ENCODE measurements at places on chromosomes 11 and 22.

GRCh38 chr11:63635762-63636465, 21.7 kb upstream of the PLAAT3 start:
- peak; percentile 78 for DNase-seq

GRCh38 chr11:66469441-66469840, 2.7 kb downstream of the PELI3 start:
- DNase-seq, result no peak

DNA sequence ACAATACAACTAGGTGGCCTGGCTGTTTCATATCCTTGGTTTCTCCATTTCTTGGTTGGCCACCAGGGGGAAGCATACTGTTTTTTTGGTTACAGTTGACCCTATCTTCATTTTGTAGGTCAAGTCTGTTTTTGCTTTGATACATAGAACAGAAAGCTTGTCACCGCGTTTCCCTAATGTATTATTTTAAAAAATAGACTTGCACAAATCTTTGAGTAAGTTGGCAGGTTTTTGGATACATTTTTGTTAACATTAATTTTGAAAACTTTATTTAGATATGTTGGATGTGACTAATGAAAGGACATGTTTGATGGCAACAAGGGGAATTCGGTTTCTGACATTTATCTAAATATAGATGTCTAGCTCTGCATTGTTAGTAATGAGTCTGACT, 3.0 kb downstream of the NCR3LG1 start:
- peak; percentile 80 for DNase-seq

- no peak for DNase-seq
Measured at GRCh38 chr11:45156201-45156600, 9.8 kb downstream of the PRDM11 start.

DNA sequence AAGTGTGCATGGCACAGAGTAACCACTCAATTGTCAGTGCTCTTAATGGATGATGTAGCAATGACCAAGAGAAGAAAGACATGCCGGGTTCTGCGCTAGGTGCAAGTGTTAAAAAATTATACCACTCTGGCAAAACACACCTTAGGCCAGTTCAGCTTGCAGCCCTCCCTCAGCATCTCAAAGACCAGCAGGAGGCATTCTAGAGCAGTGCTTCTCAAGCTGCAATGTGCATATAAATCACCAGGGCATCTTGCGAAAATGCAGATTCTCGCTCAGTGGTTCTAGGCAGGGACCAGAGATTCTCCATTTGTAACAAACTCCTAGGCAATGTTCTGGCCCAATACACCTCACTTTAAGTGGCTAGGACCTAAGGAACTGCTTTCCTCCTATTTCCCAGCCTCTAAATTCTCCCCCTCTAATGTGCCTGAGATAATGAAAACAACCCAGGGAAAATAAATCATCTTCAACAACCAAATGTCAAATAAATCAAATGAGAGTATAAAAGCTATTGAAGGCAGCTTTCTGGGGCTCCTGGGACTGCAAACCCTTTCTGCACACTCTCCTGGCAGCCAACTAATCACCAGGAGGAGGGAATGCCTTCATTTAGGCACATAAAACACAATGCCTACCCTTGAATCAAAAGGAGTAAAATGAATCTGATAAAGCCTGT, 337.2 kb upstream of the API5 start:
- peak; percentile 13 for DNase-seq

GRCh38 chr11:120217941-120218694, 7.3 kb downstream of the OAF start:
- DNase-seq, result no peak

DNA sequence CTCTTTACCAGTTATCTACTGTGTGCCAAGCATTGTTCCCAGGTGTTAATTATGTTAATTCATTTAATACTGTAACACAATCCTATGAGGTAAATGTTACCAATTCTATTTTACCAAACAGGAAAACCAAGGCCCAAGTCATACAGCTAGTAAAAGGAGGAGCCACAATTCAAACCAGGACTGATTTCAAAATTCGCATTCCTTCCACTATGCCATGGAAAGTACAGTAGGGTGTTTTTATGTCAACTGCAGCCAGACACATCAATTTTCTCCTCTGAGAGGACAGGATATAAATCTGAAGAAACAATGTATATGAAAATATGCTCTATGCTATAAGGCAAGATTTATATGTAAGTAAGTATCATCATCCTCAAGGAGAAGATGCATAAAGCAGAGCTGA, 104.3 kb downstream of the RPL27A start:
- no peak for DNase-seq

DNA sequence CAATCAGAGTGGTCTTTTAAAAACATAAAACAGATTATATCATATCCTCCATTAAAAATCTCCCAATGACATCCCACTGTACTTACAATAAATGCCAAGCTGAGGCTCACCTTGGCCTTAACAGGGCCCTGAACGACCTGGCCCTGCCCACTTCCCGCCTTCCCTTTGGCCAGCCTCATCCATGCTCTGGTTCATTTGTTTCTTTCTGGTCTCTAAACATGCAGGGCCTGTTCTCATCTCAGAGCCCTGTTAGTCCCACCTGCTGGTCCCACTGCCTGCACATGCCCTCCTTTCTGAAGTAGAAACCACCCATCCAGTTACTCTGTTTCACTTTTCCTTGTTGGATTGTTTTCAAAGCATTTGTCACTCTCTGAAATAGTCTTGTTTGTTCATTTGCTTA, 227.4 kb downstream of the INSC start:
- DNase-seq, result peak; percentile 14

DNA sequence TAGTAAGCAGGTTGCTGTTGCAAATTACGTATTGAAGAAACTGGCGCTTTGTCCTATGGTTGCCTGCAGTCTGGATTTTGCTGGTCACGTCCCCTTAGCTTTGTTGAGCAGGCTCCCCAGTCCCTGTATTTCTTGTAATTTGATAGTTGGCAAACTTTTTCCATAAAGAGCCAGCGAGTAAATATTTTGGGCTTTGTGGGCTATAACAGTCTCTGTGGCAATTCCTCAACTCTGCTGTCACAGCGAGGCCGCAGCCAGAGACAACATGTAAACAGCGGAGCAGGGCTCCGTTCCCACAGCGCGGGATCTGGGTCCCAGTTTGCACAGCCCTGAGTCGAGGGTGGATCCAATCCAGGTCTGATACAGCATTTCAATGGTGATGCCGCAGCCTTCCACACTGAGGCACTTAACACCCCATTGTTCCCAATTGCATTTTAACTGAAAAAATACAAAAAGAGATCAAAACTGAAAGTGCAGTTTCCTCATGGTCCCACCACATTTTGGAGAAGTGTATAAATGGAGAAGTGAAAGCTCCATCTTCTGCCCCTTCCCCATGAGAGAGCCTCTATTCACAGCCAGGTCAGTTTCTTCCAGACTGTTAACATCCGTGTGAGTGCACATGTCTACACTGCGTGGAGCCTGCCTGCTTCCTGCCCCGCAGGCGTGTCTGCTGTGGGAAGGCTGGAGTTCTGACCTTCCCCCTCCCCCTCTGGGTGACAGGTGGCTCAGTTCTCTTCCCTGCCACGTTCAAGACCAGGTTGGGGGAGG, 89.1 kb downstream of the RPS6KA4 start:
- no peak for DNase-seq

DNA sequence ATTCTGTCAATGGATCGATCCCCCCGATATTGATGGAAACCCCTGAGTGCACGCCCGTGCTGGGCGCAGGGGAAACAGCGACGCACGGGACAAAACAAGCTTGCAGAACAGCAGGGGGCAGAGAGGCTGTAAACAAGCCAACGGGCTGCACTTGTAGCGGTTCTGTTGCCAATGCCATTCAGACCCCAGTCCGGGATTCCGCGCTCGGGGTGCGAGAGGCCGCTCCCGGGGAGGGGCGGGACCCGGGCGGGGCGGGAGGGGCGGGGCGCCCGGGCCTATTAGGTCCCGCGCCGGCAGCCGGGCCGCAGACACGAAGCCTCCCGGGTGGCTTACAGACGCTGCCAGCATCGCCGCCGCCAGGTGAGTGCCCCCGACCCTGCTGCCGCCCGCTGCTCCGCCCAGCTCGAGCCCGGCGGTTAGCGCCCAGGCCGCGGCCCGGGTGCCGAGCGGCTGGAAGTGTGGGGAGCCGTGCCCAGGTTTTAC, at the start of gene BIK:
BIK (plus strand) TSS at position 307 of the 483 bp plus-strand sequence. CDS start 13,273 bp downstream, outside the sequence.
- DNase-seq, result peak; percentile 83

DNA sequence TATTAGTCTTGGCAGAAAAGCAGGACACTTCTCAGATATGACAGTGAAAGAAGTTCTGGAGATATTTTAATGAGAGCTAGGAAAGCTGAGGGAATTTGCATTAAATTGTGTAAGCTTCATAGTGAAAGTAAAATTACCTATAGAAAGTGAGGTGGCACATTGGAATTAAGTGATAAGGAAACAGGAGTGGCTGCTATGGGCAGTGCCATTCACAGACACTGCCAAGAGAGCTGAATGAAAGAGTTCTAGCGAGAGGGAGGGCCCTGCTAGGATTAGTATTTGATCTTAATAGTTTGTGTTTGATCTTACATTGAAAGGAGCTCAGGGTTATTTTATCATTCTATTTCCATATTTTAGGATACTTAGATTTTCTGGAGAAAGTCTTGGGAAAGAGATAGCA, 351.9 kb downstream of the DDX10 start:
- DNase-seq, result no peak

DNA sequence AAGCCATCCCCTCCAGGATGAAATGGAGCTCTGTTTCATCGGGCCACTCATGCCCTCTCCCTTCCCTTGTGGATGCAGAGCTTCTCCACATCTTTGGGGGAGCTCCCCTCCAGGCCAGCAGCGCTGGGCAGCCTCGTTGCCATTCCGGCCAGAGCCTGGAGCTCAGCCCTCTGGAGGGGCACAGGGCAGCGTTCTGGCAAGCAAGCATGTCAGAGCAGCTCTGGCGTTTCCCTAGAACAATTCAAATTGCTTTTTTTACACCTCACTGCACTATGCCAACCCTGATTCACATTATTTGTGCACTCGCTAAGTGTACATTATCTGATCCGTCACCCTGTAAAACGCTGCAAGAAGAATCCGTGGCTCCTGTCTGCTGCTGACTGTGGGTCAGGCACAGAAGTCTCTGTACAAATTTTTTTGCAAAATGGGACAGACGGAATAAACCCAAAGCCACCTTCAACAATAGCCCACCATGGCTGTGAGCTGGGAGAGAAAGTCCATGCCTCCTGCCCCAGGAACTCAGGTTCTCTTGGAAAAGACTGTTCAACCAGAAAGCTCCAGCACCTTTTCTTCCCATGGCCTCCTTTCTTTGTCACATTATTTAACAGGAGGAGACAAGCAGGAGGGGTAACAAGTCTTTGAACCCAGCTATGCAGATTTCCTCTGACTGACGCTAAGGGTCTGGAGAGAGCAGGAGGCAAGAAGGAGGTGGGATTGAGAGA, 139.5 kb upstream of the CADM1 start:
- no peak for DNase-seq

GRCh38 chr22:19955241-19956128, 13.9 kb upstream of the TXNRD2 start:
- no peak for DNase-seq

- no peak for DNase-seq
Measured at GRCh38 chr22:44855855-44856254, 103.5 kb downstream of the ARHGAP8 start.

- no peak for DNase-seq
Measured at GRCh38 chr22:42676059-42676607, 26.9 kb upstream of the CYB5R3 start.

- DNase-seq, result no peak
Measured at GRCh38 chr11:32184041-32184722, 93.3 kb downstream of the RCN1 start.

- no peak for DNase-seq
Measured at GRCh38 chr11:96256215-96257011, 86.6 kb downstream of the MAML2 start.

DNA sequence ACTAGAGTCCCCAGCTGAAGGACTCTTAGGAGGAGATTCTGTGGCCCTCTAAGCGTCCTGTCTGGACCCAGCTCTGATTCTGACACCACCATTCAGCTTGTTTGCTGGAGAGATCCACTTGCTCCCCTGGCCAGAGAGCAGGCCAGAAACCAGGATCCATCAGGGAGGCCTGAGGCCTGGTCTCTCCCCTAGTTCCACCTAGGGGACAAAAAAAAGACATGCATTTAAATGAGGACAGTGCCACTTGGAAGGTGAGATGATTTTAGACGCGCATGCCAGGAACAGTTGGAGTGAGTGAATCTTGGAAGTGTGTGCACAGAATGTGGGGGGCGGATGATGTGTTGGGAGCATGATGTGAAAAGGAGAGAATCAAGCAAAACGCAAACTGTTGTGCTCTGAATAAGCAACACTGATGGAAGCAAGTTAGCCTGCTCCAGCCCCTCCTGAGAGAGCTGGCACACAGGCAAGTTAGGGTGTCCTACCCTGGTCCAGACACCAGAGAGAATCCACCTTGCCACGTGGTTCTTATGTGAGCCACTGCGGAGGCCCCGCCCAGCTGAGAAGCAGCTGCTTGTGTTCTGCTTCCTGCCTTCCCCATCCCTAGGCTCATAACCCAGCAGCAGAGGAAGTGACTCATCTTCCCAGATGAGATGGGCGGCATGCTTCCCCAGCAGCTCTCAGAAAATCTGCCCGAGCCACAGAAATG, 8.0 kb upstream of the SLCO2B1 start:
- DNase-seq, result peak; percentile 59

DNA sequence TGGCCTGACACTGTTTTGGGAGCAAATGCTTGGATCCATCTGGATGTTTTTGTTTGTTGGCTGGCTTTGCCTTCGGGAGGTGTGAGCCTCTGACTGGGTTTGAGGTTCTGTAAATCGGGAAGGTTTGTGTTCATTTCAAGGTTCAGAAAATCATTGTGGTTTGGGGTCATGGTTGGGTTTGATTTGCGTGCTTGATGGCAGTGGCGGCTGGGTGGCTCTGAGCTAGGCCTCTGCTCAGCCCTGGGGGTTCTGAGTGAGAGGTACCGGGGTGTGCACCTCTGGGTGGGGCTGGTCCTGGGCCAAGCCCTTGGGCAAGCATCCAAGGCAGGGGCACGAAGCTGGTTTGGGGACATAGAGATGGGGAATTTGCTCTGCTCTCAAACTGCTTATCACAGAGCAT, 37.0 kb upstream of the ALX4 start:
- no peak for DNase-seq

DNA sequence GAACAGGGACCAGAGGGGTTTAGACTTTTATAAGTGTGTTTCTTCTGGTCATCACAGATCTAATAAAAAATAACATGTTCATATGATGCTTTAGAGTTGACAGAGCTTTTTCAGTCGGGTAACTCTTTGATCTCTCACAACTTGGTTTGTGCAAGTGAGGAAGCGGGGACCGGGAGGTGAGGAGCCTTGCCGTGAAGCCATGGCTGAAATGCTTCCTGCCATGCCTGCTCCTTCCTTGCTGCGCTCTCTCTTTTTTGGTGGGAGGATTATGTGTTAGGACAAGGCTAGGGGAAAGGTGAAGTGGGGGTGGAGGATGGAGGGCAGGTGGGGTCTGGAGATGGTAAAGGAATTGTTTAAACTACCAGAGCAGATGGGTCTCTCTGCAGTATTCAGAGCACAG, 23.8 kb downstream of the TEAD1 start:
- no peak for DNase-seq

GRCh38 chr11:79431535-79431934, 9.3 kb downstream of the TENM4 start:
- no peak for DNase-seq

DNA sequence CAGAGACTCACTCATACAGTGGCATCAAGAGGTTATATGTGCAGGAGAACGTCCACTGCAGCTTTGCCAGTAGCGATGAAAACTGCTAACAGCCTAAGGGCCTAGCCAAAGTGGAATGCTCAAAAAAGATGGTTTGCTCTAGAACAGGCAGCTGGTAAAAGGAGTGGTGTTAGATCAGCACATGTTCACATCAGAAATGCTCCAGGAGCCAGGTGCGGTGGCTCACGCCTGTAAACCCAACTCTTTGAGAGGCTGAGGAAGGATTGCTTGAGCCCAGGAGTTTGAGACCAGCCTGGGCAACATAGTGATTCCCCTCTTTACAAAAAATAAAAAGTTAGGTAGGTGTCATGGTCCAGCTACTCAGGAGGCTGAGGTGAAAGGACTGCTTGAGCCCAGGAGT, 10.3 kb upstream of the TFIP11 start:
- no peak for DNase-seq

Data from iPS-NIHi11 (cell line).